SJCRH30 (cell line): ENCODE measurements at places on chromosomes 7 and 10. TPM values are rescaled to one million over a fixed set of nuclear protein-coding genes. Genes with fewer than 3 reads are reported as not detected.

- no peak for DNase-seq
- H3K27me3 ChIP-seq: no peaks in the 10 kb centered on the region
- no peak overlapping the region for H3K27ac ChIP-seq
- H3K36me3 ChIP-seq: no peaks in the 10 kb centered on the region
These were observed 67.3 kb downstream of the DIP2C start for GRCh38 chr10:621981-622740.

DNA sequence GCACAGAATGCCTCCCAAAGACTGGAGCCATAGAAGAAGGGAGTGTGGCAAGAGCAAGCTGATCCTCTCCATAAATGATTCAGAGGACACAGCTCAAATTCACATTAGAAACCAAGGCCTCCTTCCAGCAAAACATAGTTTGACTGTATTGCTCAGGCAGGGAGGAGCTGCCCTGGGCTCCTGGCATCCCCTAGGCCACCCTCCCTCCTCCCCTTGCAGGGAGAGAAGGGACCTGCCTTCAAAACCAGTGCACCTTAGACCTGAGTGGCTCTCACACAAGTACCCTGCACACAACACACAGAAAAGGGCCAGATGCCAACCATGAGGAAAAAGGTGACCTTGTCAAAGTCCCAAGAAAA lies 64.7 kb downstream of the CREB3L2 start:
- H3K27ac ChIP-seq: no peak overlapping the region
- H3K27me3 ChIP-seq: no peaks in the 10 kb centered on the region
- no peak overlapping the region for H3K4me3 ChIP-seq
- no peaks in the 10 kb centered on the region; the same call in 1 of the 2 replicates for H3K36me3 ChIP-seq

GRCh38 chr10:102220612-102221011 lies 5.5 kb upstream of the ELOVL3 start:
- H3K27me3 ChIP-seq: no peaks in the 10 kb centered on the region
- H3K27ac ChIP-seq: no peak overlapping the region
- H3K4me1 ChIP-seq: peaks cover 29% of the 10 kb centered on the region
- H3K36me3 ChIP-seq: 0 out of 2 replicates have a peak, but pooled peaks cover 4% of the 10 kb centered on the region

- H3K4me1 ChIP-seq: no peaks in the 10 kb centered on the region
- no peak overlapping the region for H3K27ac ChIP-seq
- DNase-seq: no peak
- no peaks in the 10 kb centered on the region for H3K36me3 ChIP-seq
These were observed 19.1 kb upstream of the VOPP1 start for GRCh38 chr7:55591282-55591931.

DNA sequence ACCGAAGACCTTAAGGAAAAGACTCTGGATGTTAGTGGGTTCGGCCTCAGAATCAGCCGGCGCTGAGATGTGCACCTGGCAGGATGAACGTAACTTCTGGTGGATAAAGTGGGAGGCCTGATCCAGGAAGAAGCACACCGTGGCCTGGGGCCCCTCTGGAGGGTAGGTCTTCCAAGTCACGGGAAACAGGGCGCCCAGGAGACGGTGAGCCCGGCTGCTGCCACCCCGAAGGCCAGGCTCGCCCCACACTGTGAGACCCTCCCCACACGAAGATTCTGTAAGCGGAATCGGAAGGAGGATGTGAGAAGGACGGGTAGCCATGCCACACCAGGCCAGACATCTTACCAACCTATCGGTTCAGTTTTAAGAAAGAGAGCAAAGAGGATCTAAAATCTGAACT lies 279.0 kb downstream of the DNAJB6 start:
- no peak for DNase-seq
- H3K4me1 ChIP-seq: no peaks in the 10 kb centered on the region
- H3K4me3 ChIP-seq: no peak overlapping the region
- H3K36me3 ChIP-seq: peaks cover 16% of the 10 kb centered on the region
- H3K27me3 ChIP-seq: no peaks in the 10 kb centered on the region
- H3K27ac ChIP-seq: no peak overlapping the region

- H3K4me3 ChIP-seq: no peak overlapping the region
- no peak for DNase-seq
- H3K27me3 ChIP-seq: no peaks in the 10 kb centered on the region
- no peak overlapping the region for H3K27ac ChIP-seq
These were observed 39.5 kb upstream of the YAE1 start for GRCh38 chr7:39526666-39527065.

DNA sequence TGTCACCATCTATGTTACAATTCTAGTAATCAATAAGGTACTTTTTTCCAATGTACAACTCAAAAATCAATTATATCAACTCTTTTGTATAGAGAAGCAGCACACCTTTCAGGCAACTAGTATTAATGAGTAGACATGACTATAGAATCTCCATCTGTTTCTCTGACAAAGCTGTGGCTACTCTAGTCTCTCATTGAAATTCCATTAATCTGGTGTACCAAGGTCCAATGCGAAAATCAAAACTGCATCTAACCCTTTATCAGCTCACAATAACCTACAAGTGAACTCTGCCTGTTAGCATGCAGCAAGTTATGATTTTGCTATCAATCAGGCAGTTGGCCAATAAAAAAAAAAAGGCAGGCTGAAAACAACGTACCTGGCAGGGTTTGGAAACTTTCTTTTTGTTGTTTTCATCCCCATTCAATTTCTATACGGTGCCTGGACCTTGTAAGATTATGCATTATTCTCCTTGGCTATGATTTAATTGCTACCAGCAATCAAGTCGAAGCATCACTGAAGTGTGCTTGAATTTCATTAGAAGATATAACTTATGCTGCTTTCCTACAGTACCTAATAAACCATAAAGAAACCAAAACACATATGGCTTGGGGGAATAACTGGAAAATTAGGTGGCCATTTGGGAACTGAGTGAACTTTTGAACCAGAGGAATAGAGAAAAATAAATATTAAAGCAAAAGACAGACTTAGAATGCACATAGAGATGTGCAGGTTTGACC lies 23.2 kb downstream of the SKAP2 start:
- H3K27ac ChIP-seq: no peak overlapping the region
- no peak overlapping the region for H3K4me3 ChIP-seq
- no peaks in the 10 kb centered on the region for H3K36me3 ChIP-seq
- H3K27me3 ChIP-seq: no peaks in the 10 kb centered on the region
- DNase-seq: no peak
- H3K4me1 ChIP-seq: no peaks in the 10 kb centered on the region

DNA sequence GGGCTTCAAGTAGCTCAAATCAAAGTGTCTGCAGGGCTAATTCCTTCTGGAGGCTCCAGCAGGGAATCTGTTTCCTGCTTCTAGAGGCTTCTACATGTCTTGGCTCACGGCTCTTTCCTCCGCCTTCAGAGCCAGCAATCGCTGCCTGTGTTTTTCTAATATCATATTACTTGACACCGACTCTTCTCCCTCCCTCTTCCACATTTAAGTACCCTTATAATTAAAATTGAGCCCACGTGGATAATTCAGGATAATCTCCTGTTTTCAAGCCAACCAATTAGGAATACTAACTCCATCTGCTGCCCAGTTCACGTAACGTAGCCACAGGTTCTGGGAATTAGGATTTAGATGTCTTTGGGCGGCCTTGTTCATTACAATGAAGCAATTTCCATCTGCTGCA lies 372.2 kb downstream of the DPP6 start:
- H3K27me3 ChIP-seq: peaks cover 7% of the 10 kb centered on the region; the same call in 1 of the 2 replicates
- H3K4me1 ChIP-seq: no peaks in the 10 kb centered on the region
- H3K27ac ChIP-seq: no peak overlapping the region
- H3K36me3 ChIP-seq: no peaks in the 10 kb centered on the region
- no peak for DNase-seq

DNA sequence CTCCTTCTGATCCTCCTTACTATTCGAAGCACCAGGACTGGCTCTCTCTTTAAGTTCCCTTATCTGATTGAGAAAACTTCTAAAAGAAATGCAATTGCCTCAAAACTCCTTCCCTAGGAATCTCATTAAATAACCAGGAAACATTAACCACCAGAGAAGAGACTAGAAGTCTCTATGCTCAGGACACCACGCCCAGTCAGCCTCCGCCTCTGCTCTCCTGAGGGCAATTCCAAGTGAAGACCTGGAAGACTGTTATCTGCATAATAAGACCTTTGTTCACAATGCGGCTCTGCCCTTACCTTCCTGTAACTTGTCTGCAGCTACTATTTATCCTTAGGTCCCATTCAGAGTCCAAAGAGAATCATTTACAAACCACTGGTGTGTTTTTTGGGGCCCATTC lies 78.8 kb downstream of the ELMO1 start:
- no peaks in the 10 kb centered on the region for H3K27me3 ChIP-seq
- H3K27ac ChIP-seq: no peak overlapping the region
- DNase-seq: no peak
- H3K4me3 ChIP-seq: no peak overlapping the region
- no peaks in the 10 kb centered on the region for H3K36me3 ChIP-seq
- no peaks in the 10 kb centered on the region for H3K4me1 ChIP-seq

- no peaks in the 10 kb centered on the region for H3K4me1 ChIP-seq
- H3K4me3 ChIP-seq: no peak overlapping the region
- DNase-seq: no peak
- H3K27me3 ChIP-seq: no peaks in the 10 kb centered on the region
These were observed 13.6 kb upstream of the MICU1 start for GRCh38 chr10:72639441-72639873.

GRCh38 chr7:137642472-137642871 lies 204.3 kb downstream of the DGKI start:
- H3K4me3 ChIP-seq: no peak overlapping the region
- no peaks in the 10 kb centered on the region for H3K36me3 ChIP-seq
- no peak overlapping the region for H3K27ac ChIP-seq
- peaks cover 5% of the 10 kb centered on the region; the same call in 1 of the 2 replicates for H3K4me1 ChIP-seq

DNA sequence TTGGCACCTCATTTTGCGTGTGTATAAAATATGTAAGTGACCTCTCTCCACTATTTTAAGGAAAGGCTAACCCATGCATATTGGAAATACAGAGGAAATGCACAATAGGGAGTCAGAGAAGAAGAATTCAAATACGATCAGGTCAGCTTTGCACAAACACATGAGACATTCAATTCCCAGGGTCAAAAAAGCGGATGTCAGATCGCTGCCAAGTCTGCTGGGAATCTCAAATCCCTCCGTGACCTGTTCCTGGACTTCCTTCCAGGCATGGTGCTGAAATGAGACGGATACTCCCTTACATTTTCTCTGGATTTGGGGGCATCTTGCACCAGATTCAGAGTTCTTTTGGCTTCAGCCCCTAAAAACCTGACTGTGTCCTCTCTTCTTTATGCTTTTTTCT lies 91.9 kb upstream of the PRKCQ start:
- H3K27ac ChIP-seq: no peak overlapping the region
- 0 out of 2 replicates have a peak, but pooled peaks cover 2% of the 10 kb centered on the region for H3K4me1 ChIP-seq
- no peak overlapping the region for H3K4me3 ChIP-seq
- no peak for DNase-seq

DNA sequence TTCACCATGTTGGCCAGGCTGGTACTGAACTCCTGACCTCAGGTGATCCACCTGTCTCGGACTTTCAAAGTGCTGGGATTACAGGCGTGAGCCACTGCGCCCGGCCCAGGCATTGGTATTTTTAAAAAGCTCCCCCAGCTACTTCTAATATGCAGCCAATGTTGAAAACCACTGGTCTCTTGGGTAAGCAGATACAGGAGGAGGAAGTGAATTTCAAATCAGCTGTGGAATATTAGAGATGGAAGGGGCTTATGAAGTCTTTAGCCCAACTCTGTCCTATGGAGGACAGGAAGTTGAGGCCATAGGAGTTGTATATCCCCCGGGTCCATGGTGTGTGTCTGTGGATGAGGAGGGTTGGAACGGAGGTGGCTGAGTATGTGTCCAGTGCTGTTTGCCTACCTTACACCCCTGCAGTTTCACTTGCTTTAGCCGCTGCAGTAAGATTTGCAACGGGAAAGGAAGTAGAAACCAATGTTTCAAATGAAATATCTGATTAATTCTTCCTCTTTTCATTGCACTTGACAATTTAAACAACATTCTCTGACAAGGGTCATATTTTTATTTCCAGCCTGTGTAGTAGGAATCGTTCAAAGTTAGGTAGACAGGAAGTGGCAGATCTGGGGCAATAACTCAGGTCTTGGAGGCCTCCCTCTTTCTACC lies 3.4 kb downstream of the PDE6C start:
- no peak overlapping the region for H3K27ac ChIP-seq
- H3K4me1 ChIP-seq: no peaks in the 10 kb centered on the region
- no peaks in the 10 kb centered on the region for H3K27me3 ChIP-seq
- no peak for DNase-seq
- no peak overlapping the region for H3K4me3 ChIP-seq

- H3K4me1 ChIP-seq: no peaks in the 10 kb centered on the region
- H3K4me3 ChIP-seq: no peak overlapping the region
- H3K27ac ChIP-seq: no peak overlapping the region
- no peaks in the 10 kb centered on the region for H3K27me3 ChIP-seq
These were observed 522.5 kb downstream of the ETV1 start for GRCh38 chr7:13466874-13467547.

- no peaks in the 10 kb centered on the region for H3K27me3 ChIP-seq
- H3K4me1 ChIP-seq: peaks cover 4% of the 10 kb centered on the region; the same call in 1 of the 2 replicates
- H3K27ac ChIP-seq: no peak overlapping the region
- H3K36me3 ChIP-seq: no peaks in the 10 kb centered on the region
These were observed 91.5 kb downstream of the FAS start for GRCh38 chr10:89082086-89082485.

DNA sequence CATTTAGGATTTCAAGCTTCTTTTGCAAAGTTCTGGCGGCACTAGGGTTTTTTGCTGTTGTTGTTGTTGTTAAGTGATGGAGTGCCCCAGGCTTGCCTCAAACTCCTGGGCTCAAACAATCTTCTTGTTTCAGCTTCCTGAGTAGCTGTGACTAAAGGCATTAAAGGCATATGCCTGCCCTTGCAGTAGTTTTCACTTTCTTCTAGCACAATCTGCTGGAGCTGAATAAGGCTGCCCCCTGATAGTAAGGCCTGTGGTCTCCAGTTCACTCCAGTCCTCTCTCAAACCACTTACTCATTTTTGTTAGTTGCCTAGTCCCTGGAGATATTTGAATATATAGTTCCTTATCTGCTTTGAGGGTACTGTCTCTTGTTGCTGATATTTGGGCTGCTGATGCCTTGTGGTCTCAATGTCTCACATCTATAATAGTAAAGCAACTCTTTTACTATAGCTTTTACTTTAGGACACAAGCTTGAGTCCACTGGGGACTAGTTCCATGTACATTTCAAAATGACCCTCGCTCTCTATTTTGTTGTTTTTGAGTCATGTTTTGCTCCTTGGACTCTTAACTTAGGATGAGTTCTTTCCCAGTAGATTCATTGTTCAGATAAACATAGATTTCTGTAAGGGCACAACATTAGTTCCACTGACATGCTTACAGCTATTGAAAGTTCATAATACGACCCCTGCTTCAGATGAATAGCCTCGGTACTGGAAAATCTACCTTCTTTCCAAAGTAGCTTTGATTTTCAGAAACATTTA lies 25.5 kb downstream of the PHF14 start:
- H3K36me3 ChIP-seq: peaks cover 81% of the 10 kb centered on the region
- no peak for DNase-seq
- no peak overlapping the region for H3K4me3 ChIP-seq
- H3K27ac ChIP-seq: no peak overlapping the region
- no peaks in the 10 kb centered on the region for H3K27me3 ChIP-seq
- H3K4me1 ChIP-seq: no peaks in the 10 kb centered on the region

- no peak overlapping the region for H3K27ac ChIP-seq
- DNase-seq: no peak
- H3K4me3 ChIP-seq: no peak overlapping the region
- H3K4me1 ChIP-seq: no peaks in the 10 kb centered on the region
These were observed 109.4 kb downstream of the MYO3A start for GRCh38 chr10:26043469-26043868.

GRCh38 chr7:93945756-93946535 lies 24.4 kb downstream of the GNG11 start:
- no peak overlapping the region for H3K27ac ChIP-seq
- H3K27me3 ChIP-seq: no peaks in the 10 kb centered on the region
- H3K4me3 ChIP-seq: no peak overlapping the region
- no peaks in the 10 kb centered on the region for H3K36me3 ChIP-seq
- DNase-seq: no peak

ZNF736 gene
- 19.2 and 25.0 TPM in 2 replicates for total RNA-seq

KCTD7 gene
- 12.1 and 12.5 TPM in 2 replicates for total RNA-seq

GBX1 gene
- total RNA-seq: 0.48 and 0.95 TPM in 2 replicates

CCDC146 gene
- total RNA-seq: 0.66 and 1.4 TPM in 2 replicates

CALML3 gene
- not detected in 2 replicates for total RNA-seq

PALD1 gene
- 12.5 and 12.8 TPM in 2 replicates for total RNA-seq

IDI2 gene
- not detected in 2 replicates for total RNA-seq

CRTAC1 gene
- not detected in 2 replicates for total RNA-seq
